ENCODE measurements at places on chromosomes 7 and 10.

GRCh38 chr10:112215342-112215774 is 31.8 kb upstream of the GPAM start:
- DNase-seq: peak; percentile 86

GRCh38 chr10:91335147-91335546 is 75.0 kb upstream of the HECTD2 start:
- no peak for DNase-seq

DNA sequence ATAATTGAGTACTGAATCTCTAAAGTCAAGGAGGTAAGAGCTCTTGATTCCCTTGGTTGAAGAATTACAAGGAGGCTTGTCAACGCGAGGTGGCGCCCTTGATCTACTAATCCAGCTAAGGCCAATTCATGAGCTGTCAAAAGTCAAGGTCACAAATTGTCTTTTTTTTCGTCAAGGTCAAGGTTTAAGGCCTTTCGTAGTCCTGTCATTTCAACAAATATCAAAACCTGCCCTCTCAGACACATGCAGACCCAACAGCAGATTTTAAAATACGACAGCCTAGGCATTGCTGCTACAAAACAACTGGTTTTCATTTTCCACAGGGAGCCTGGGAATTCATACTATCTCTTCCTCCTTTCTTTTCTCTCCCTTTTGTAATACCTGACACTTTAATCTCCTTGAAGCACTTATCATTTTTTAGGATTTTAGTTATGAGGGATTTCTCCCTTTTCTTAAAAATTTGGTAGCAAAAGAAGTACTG is 3.6 kb downstream of the HOXA13 start:
- DNase-seq: peak; percentile 81

- DNase-seq: no peak
Measured at GRCh38 chr7:13801669-13802068, 187.8 kb downstream of the ETV1 start.

- no peak for DNase-seq
Measured at GRCh38 chr7:134533288-134533771, 6.0 kb downstream of the AKR1B10 start.

- no peak for DNase-seq
Measured at GRCh38 chr10:102394801-102395399, 605 bp upstream of the NFKB2 start.

All from BE2C (cell line).